ENCODE measurements at places on chromosomes 5 and 9.

DNA sequence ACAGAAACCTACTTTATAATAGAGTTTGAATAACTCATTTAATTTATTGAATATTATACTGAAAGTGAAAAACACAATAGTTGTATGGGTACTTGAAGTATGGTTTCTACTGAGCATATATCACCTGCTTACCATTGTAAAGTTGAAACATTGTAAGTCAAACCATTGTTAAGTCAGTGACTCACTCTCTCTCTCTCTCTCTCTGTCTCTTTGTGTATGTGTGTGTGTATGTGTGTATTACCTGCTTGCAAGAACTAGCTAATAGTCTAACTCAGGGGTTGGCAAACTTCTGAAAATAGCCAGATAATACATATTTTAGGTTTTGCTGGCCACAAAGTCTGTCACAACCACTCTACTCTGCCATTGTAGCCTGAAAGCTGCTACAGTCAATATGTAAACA is 564.3 kb upstream of the ZNF608 start:
- no peak for DNase-seq

- DNase-seq = no peak
These were observed 31.4 kb upstream of the LPCAT1 start for GRCh38 chr5:1555011-1555807.

DNA sequence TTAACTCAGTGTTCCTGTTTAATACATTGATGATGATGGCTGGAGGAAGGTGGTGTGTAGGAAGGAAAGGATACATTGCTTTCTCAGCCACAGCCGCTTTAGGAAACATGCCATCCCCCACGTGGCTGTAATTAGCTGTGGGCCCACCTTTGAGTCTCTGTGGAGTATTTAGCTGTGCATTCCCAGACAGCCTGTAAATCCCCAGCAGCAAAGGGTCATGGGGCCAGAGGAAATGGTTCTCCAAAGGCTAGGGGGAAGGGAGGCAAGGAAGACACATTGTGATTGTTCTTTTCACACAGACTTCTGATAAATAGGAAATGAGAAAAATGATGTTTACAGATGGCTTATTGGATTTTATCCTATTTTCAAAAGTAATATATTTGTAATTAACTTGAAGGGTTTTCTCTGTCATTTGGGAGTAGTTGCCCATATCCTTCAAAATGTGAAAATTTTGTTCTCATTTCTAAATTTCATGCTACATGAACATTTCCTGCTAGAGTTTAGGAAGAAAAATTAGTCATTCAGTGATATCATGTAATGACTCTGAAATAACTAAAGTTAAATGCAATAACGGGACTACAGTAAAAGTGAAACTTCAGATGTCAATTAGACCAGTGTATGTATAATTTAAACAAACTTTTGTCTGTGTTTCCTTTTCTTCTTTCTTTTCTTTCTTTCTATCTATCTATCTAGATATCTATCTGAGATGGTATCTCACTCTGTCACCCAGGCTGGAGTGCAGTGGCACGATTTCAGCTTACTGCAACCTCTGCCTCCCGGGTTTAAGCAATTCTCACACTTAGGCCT is 24.3 kb upstream of the F2R start:
- DNase-seq = no peak

DNA sequence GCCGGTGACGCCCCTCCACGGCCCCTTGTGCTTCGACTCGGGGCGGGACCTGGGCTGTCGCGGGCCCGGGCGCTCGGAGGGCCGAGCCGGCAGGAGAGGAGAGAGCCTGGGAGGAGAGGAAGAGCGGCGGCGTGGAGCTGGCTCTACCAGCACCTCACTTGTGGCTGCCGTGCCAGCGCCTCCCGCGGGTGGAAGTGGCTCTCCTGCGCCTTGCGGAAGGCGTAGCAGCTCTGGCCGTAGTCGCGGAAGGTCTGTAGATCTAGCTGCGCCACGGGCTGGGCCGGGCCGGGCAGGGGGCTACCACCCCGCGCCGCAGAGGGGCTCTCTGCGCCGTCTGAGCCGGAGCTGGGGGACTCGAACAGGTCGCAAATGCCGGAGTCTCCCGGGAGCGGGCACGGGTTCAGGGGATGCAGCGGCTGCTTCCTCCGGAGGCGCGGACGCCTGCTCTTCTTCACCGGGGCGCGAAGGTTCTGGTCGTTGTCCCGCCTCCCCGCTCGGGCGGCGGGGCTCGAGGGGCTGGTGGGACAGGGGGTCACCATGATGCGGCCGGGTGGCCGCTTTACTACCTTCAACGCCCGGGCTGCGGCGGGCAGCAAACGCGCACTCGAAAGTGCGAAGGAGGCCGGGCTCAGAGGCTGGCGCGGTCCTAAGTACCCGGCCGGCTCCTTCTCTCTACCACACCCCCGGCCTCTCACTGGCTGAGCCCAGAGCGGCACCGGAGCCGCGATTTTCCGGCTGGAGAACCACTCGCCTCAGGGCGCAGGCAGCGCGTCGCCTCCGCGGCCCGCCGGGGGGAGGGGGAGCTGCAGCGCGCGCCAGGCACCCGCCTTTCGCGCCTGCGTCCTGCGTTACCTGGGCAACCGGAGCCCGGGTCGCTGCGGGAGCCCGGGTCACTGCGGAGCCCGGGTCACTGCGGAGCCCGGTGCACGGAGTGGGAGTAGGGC is at the start of gene CCNO:
Gene CCNO, minus strand, starts transcription at position 624 of the 944 bp plus-strand sequence. Its CDS starts 85 bp downstream, at position 539.
- peak; percentile 66 for DNase-seq

- peak; percentile 29 for DNase-seq
These were observed 3.3 kb downstream of the SLC46A2 start for GRCh38 chr9:112887381-112887780.

DNA sequence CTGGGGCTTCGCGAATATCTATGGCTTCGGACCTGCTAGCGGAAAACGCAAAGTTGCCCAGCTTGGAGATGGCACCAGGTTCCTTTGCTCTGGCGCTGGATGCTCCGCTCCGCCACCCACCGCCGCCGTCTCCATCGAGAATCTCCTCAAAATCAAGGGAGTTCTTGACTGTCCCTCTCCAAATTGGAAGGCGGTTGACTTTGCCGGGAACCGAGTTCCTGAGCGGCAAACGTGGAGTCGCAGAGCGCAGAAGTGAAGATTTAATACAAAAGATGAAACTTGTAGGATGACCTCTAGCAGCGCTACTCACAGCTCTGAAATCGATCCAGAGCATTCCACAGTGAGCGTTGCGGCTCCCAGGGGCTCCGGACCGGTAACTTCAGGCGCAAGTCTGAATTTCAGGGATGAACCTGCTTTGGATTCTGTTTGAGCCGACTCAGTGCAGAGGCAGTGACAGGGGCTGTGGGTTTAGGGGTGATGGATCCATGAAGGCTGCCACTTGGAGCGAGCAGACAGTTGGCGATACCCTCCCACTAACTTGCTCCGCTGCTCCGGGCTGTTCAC is 1641.5 kb upstream of the C9orf72 start:
- no peak for DNase-seq

DNA sequence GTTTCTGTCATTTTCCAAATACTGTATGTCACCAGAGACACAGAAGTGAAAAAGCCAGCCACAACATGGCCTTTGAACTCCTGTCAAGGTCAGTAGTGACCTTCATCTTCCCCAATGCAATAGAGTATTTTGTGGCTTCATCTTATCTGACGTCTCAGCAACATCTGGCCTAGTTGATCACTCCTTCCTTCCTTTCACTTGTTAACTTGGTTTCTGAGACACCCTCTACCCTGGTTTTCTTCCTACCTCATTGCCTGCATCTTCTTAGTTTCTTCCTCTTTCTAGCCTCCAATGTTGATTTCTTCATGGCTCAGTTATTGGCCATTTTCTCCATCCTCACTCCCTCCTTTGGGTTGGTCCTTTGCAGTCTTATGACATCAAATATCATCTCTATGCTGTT is 36.3 kb downstream of the GLIS3 start:
- no peak for DNase-seq

DNA sequence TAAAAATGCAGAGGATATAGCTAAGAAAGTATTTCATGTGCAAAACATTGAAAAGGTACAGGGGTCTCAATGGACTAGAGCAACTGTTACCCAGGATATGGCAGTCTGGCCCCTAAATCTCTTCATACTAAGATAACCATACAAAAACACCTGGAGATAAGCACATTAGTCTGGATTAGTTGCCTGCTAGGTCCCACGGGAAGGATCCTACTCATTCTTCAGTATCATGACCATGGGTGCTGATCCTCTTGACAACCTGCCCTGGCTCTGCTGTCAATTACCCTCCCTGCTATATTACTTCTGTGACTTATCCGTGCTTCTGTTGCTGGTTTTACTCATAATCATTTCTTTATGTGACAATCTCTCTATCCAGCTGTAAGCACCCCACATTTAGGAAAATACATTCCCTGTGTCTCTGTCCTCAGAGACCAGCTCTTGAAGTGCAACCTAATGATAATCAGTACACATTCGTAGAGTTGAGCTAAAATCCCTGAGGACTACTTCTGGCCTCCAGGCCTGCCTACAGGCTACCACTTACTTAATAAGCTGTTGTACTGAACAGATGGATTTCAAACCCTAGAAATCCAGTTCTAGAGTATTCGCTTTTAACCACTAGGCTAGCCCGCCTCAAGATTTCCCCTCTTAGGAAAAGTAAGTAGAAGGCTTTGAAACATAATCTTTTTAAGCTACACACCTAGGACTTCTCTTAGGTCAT is 190.5 kb upstream of the OR13F1 start:
- DNase-seq = no peak

GRCh38 chr9:118108971-118109370 is 404.8 kb downstream of the TLR4 start:
- DNase-seq = no peak

GRCh38 chr5:32721626-32722025 is 10.5 kb downstream of the NPR3 start:
- no peak for DNase-seq

- DNase-seq = no peak
These were observed 946 bp downstream of the ADCY2 start for GRCh38 chr5:7396713-7397454.

- DNase-seq = no peak
These were observed 39.7 kb downstream of the CDC42SE2 start for GRCh38 chr5:131303537-131303936.

DNA sequence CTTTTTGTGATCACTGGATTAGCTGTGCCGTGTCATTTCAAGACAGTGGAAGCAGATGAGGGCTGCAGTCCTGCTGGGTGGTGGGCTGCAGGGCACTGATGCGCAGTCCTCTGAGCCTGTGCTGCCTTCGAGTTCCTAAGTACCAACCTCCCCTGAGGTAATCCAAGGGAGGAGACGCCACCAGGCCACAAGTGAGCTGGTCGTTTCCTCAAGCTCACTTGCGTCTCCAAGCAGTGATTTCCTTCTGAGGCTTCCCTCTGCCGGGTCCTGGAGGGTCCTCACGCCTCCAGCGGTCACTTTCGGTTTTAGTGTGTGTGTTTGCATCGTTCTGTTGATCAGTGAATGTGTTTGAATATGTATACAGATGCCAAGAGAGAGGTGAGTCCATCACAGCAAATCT is 115.7 kb downstream of the TRIO start:
- DNase-seq = no peak

DNA sequence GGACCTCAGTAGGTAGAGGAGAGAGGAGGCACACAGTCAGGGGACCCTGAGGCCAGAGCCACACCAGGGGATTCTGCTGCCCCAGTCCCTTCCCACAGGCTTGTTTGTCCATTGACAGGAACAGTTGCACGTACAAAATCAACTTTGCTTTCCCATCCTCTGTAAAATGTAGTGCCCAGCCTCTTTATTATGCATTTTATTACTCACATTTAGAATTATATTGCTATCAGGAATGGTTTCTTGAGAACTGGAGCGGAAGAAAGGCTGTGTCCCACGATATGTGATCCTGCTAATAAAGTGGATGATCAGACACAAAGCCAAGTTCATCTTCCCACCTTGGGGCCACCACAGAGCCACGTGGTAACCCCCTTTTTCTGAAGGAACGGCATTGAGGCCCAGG is 277.4 kb downstream of the FANCC start:
- DNase-seq = no peak

- no peak for DNase-seq
These were observed 55.7 kb downstream of the GLIS3 start for GRCh38 chr9:4243877-4244812.

DNA sequence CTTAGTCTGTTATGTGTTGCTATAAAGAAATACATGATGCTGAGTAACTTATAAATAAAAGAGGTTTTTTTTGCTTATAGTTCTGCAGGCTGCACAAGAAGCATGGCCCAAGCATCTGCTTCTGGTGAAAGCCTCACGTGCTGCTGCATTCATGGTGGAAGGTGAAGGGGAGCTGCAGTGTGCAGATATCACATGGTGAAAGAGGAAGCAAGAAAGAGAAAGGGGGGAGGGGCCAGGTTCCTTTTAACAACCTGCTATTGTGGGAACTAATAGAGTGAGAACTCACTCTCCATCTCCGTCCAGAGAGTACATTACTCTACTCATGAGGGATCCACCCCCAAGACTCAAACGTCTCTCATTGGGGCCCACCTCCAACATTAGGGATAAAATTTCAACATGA is 12.5 kb upstream of the PARP8 start:
- DNase-seq = no peak

- no peak for DNase-seq
These were observed 92.1 kb downstream of the UBAP2 start for GRCh38 chr9:33956544-33956943.

DNA sequence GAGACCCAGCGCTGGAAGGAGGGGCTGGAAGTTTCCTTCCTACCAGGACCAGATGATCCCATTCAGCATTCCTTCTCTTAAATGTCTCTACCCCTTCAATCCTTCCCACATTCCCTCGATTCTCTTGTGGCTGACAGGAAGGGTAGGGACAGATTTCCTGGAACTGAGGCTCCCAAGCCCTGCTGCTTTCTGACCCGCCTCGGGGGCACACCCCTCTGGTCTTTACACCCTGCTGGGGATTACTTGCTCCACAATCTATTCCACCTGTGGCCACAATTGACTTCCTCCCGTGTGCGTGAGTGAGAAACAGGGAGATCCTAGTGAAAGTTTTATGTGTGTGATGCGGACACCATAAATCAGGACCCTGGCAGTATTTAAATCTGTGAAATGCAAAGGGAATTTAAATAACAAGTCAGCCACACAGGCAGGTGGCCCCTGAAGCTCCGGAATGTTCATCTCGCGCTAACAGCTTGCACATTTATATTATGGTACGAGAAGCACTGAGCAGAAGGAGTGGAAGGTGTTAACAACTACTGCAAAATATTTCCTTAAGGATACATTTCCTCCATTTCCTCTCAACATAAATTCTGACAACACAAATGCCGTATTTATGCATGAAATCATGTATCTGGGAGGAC is 237.5 kb downstream of the SLIT3 start:
- no peak for DNase-seq

DNA sequence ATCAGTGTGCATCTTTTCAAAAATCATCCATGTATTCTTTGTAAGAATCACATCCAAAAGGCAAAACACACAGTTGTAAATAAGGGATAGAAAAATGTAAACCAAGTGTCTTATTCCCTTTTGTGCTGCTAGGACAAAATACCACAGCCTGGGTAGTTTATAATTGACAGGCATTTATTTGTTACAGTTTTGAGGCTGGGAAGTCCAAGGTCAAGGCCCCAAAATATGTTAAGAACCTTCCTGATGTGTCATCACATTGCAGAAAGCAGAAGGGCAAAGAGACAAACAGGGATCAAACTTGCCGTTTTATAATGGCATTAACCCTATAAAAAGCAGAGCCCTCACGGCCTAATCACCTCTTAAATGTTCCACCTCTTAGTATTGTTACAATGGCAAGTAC is 364.8 kb downstream of the MED10 start:
- no peak for DNase-seq

- no peak for DNase-seq
These were observed 49.5 kb upstream of the BRINP1 start for GRCh38 chr9:119418721-119419120.

Data from head of caudate nucleus (tissue), 42 donors.